ENCODE measurements at places on chromosomes 16 and 17.

- DNase-seq: no peak
Measured at GRCh38 chr17:35923609-35924114, 6.9 kb downstream of the RDM1 start.

DNA sequence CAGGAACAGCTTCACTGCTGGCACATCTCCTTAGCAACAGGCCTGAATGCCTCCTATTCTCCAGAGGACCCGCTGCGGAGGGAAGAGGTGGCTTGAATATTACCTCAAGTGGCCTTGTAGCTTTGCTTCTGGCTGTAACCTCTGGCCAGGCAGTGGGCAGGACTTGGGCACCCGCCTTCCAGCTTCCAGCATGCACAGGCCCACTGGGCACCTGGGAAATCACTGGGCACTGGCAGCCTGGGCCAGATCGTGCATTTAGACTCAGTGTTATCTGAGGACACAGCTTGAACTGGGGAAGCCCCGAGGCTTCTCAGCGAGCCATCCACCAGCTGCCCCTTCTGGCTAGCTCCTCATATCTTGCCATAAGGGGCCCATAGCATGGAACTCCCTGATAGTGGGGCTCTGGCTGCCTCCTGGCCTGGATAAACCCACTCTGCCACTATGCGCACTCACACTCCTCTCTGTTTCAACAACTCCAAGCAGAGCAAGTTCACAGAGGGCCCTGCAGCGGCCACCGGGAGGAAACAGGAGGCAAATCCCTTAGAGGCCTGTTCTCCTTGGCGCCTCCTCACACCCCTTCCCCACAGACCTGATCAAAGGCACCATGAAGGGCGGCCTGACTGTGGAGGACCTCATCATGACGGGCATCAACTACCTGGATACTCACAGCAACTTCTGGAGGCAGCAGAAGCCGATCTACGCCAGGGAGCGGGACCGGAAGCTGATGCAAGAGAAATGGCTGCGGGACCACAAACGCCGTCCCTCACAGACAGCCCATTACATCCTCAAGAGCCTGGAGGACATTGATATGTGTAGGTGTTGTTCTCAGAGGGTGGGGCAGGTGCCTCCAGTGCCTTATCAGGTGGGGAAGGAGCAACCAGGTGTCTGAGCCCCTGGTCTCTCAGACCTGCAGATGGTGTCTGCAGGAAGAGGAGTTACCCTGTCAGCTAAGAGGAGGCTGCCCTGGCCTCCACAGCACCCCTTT is 7.8 kb downstream of the ODAD4 start:
- no peak for DNase-seq

GRCh38 chr16:68179196-68179795 is 56.6 kb downstream of the ESRP2 start:
- no peak for DNase-seq

DNA sequence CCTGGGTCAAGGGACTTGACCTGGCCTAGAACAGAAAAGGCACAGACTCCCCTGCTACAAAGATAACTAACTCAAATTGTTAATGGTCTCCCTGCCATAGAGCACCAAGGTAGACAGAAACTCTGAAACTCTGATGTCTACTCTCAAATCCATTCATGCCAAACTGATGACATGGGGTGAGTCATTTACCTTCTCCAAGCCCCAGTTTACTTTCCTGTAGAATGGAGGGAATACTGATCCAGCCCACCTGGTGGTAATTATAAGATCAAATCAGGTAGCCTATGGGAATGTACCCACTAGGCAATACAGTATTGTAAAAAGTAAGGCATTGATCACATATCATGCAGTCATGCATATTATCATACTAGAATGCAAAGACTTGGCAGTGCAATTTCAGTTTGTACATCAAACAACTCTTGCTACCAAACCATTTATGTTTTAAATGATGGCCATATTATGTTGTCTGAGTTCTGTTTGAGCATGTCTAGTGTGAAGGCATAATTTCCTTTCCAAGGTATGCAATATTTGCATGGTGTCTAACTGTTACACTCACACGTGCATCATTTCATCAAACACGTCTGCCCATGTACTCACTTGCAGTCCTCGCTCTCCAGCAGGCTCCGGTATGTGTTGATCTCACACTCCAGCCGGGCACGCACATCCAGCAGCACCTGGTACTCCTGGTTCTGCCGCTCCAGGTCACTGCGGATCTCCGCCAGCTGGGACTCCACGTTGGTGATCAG is 3.0 kb downstream of the KRT31 start:
- DNase-seq: no peak

DNA sequence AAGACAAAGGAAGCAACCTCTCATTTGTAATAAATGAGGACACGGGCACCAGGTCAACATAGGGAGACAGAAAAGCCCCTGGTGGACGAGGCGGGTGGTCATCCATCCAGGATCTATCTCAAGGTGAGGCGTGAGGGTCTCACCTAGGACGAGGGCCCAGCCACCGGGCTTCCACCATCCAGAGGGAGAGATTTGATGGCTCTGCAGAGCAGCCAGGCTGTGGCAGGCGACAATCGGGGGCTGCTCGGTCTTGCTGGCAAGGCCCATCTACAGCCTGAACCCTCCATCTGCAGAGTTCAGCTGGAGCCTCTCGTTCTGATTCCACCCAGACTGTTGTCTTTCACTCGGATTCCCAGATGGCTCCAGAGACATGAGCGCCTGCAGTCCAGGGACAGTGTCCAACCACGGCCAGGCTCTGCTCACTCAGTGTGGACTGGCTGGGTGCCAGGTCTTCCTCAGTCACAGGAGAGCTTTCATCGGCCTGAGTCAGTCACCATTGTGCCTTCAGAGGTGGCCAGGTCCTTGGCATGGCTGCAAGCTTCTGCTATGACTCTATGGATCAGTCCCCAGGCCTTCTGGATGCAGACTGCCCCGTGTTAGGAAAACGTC is 5.9 kb downstream of the LITAFD start:
- DNase-seq: no peak

DNA sequence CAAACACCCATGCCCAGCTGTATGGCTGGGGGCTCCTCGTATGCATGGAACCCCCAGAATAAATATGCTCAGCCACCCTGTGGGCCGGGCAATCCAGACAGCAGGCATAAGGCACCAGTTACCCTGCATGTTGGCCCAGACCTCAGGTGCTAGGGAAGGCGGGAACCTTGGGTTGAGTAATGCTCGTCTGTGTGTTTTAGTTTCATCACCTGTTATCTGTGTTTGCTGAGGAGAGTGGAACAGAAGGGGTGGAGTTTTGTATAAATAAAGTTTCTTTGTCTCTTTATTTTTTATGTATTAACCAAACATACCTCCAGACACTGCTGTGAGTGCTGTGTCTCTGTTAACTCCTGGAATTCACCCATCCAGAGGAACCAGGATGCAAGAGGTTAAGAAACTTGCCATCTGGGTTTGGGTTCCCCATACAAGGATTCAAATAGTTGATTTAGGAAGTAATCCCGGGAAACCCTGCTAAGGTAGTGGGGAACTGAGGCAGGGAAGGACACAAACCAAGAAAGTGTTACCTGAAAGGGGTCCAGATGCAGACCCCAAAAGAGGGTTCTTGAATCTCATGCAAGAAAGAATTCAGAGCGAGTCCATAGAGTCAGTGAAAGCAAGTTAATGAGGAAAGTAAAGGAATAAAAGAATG is 37.4 kb upstream of the IL21R start:
- DNase-seq: no peak

DNA sequence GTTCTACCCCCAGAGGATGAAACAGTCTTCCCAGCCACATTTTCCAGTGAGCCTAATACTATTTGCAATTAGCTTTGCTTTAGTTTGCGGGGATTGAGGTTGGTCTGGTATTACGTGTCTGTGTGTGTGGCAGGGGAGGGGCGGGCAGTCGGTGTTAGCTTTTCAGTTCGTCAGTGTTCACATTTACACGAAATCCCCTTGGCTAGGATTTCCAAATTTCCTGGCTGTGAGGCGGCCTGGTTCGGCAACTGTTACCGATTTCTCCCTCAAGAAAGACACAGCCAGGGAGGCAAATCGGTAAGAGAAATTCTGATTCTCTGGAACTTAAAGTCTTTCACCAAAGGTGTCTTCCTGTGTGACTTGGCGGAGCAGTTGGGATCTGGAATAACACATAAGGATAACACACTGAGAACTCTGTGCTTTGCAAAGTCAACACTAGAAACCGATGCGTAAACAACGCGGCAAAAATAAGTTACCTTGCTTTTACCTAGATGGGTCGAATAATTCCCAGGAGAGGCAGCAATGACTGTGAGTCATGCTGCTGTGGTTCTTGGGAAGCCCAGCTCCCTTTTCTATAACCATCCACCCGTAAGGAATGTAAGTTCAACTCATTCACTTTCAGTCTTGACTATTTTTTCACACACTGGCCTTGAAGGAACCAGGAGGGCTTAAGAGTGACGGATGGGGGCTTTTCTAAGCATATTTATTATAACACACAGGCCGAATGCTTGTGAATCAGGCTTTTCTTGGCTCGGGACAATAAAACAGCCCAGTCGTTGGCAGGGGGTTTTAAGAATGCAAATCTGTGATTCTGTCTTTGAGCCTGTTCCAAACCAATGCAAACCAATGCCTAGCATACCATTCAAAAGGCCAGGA is 24.2 kb downstream of the GPRC5B start:
- DNase-seq: no peak

- no peak for DNase-seq
Measured at GRCh38 chr17:45437465-45438283, 5.0 kb upstream of the ARHGAP27 start.

- DNase-seq: no peak
Measured at GRCh38 chr16:68451676-68452075, 3.4 kb upstream of the SMPD3 start.

Data from cortex of kidney (tissue), 1 donor.